A549 (cell line): ENCODE measurements at places on chromosomes 16 and 17.

DNA sequence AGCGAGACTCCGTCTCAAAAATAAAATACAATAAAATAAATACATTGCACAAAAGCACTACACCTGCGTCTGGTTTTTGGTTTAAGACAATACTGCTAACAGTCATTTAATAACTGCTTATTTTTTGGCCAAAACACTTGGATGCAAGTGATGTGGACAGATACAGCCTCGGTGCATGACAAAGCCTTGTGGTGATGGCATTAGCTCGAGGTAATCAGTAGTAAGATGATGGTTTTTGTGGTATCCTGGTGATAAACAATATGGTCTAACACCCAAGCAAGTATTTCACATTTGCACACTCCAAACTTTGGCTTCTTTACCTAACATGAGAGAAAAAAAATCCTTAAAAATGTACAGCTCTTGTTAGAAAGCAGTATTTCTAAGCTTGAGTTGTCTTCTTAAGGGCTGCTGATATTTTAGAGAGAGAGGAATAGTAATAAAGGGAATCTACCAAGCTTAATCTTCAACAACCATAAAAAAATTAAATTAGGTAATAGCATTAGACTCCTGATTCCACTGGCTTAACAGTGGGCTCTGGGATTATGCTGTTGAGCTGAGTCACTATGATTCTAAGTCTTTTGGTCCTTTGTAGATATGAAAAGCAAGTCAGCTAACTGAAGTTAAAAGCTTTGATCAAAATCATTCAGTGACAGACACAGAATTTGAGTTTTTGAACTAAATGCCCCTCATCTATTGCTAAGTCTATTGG lies 111.1 kb downstream of the VPS53 start:
- DNase-seq: no peak

DNA sequence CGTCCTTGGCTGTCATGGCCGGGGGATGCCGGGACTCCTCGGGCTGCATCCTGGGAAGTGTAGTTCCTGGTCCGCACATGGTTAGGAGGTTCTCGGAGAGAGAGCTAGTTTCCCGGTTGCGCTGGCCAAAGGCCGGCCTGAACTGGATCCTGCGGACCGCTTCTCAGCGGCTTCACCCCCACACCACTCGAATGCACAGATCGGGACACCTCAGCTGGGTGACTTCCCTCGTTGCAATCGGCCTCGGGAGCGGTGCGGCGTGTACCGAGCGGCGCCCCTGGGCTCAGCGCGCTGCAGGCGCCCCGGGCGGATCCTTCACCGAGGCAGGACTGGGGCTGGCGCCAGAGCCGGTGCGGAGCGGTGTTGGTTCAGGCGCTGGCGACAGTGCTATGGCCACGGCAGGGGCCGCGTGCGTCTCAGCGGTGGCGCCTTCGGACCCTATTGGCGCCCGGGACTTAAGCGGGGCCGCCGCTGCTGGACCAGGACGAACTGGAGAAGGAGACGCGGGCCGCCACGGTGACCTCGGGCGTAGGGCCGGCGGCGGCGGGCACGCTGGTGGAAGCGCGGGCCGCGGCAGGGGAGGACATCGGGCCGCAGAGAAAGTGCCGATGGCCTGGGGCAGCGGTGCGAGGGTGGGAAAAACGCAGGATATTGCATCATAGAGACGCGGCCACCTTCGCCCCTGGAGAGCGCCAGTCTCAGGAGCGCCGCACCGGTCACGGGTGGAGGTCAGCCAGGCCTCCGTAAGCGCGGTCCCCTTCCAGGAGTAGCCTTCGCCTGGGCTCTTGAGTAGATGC lies 11.4 kb downstream of the ZNF629 start:
- peak; percentile 88 for DNase-seq

GRCh38 chr17:64504769-64505339 lies 1.2 kb downstream of the DDX5 start:
- DNase-seq: peak; percentile 45

DNA sequence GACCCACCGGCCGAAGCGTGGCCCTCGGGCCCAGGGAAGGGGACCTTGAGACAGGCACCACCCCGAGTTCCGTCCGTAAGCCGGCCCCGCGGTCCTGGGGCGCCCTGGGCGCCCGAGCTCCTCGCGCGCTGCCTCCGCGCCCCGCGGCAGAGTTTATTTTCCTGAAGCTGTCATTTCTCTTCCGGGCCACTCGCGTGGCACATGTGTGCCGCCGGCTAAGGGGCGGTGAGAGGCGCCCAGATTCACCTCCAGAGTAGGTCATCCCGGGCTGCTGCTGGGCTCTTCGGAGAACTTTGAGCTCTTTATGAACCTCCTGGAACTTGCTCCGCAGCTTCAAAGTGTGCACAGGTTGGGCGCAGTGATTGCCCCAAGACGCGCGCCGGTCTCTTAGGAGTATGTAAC lies 489 bp downstream of the ZC3H18 start:
- DNase-seq: no peak

DNA sequence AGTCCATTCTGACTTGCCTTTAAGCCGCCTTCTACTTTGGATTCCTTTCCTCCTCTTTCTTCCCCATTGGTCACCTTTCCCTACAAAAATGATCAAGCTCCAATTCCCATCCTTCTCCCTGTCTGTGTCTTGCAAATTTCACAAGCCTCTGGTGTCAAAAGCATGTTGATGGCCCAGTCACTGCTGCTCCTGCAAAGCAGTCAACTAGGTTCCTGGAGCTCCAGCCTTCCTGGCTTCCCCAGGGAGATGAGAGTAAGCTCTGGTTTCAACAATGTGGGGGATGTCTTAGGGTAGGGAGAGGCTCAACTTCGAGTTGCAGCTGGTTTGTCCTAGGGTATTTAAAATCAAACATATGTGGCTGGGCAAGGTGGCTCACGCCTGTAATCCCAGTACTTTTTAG lies 36.1 kb upstream of the HELZ start:
- no peak for DNase-seq

GRCh38 chr17:56031636-56032035 lies 121.6 kb upstream of the ANKFN1 start:
- no peak for DNase-seq

GRCh38 chr17:59357929-59358328 lies 26.5 kb downstream of the YPEL2 start:
- no peak for DNase-seq

DNA sequence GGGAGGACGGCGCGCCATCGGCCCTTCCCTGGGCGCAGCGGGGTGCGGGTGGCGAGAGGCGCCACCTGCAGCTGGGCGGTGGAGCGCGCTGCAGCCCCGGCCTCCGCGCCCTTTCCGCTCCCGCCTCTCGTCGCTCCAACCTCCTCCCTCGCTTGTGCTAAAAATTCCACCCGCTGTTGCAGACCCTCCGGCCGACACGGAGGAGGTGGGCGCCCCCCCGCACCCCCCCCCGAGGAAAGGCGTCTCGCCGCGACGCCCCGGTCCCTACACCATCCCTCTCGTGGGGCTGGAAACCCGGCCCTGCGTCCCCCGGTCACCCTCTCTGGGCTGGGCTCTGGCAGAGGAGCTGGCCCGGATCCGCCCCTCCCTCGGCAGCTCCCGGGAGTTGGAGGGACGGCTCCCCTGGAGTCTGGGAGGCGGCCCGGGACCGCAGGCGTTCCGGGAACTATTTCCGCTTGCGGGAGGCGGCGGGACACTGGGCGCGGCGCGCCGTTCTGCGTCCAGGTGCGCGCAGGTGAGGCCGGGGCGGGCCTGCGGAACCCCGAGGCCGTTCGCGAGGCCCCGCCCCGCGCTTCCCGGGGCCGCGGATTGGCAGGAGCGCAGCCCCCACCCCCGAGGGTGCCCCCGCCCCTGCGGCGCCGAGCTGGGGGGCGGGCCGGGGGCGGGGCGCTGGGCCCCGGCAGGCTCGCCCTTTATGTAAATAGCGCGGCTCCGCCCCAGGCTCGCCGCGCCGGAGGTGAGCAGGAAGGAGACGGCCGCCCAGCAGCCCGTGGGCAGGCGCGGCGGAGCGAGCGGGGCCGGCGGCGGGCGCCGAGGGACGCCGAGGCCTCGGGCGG lies at the start of gene LLGL2:
Gene LLGL2 (plus strand): TSS at position 728 of the 836 bp plus-strand sequence. CDS start 17,730 bp downstream, outside the sequence.
- DNase-seq: peak; percentile 93

DNA sequence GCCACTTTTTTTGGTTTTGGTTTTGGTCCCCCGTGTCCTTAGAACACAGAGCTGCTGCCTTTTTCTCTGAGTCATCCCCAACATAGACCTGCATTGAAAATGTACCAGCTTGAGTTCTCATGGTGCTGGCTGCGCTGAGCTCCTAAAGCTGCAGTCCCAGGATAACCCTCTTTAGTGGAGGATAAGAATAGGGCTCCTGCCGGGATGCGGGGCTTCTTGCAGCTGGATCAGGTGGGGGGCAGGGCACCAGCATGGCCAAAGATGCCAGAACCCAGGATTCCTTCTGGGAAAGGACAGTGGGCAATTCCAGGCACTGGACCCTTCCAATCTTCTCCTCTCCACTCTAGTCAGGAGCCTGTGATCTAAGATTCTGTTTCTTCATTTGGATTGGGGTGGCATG lies 8.3 kb upstream of the CLUH start:
- no peak for DNase-seq

DNA sequence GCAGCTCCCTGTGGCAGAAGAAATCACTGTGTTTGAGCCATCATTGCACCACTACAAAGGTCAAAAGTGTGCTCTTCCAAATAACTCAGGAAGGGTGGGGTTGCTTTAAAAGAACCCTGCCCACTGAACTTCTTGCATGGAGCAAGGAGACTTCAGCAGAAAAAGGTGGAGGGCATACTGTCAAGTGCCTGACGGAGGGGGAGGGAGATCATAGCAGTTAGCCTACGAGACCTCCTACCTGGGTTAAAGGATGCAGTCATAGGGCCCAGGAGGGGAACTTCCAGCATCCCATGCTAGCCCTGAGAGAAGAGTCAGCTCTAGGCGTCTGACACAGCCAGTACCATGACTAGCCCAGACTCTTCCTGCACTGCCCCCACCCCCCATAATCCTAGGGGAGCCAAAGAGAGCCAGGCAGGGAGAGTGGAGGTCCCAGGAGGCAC lies 45.3 kb upstream of the MSI2 start:
- peak; percentile 15 for DNase-seq

DNA sequence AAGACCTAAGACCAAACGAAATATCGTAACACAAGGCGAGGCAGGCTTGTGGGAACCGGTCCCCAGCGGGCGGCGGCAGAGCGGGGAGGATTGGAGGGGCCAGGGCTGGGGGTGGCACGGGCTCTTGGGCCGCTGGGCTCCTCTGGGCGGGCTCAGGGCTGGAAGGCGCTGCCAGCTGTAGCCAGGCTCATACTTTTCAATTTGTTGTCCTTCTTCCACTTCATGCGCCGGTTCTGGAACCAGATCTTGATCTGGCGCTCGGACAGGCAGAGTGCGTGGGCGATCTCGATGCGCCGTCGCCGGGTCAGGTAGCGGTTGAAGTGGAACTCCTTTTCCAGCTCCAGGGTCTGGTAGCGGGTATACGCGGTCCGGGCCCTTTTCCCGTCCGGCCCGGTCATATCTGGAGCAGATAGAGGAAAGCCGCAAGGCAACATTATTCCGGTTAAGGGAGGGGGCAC lies 1.5 kb downstream of the HOXB5 start:
- DNase-seq: no peak

DNA sequence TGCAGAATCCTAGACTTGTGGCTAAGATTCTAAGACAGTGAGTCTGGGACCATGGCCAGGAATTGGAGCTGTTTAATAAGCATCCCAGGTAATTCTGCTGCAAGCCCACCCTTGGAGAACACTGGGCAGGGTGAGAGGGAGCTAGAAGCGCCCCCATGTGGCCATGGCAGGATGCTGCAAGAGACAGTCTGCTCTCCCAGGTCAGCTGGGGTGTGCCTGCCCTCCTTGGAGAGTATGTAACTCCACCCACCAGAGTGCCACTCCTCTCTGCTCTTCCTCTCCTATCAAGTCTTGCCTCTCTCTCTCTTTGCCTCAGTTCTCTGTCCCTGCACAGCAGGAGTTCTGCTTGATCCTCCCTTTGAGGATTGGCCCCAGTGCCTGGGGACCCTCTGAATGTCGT lies 14.9 kb downstream of the RCVRN start:
- peak; percentile 75 for DNase-seq

GRCh38 chr17:41777157-41777573 lies 9.3 kb downstream of the JUP start:
- peak; percentile 87 for DNase-seq

- DNase-seq: peak; percentile 59
Observed at GRCh38 chr16:72938795-72939164, 109.1 kb downstream of the ZFHX3 start.

- no peak for DNase-seq
Observed at GRCh38 chr17:65533852-65534457, 27.5 kb downstream of the AXIN2 start.

- no peak for DNase-seq
Observed at GRCh38 chr17:21452377-21453143, 76.4 kb downstream of the KCNJ12 start.

DNA sequence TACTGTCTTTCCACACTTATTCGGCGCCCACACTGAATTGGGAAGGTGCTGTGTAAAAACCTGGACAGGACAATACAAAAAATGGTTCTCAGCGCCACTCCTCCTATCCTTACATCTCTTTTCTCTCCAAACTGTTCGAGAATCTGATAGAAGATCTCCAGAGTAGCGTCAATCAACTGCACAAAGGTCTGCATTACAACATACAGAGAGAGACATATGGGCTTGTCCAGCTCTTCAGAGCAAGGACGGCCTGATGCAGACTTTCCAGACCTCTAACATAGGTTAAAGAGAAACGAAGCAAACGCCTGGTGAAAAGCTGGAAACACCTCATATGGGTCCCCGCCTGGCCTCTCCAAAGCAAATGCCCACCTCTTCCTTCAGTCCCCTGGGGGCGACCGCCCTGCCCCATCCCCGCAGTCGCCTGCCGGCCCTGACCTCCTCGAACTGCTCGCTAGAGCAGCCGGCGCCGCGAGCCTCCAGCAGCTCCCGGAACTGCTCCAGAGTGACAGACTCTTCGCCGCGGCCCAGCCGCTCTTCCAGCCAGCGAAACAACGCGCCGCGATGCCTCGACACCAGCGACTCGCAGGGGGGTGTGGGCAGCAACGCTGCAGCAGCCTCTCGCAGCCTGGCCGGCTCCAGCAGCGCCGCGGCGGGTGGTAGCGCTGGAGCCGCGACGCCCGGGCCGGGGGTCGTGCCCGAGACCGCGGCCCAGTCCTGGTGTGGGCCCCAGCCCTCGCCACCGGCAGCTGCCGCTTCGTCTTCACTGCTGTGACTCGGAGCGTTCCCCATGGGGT lies 526 bp downstream of the ZZEF1 start:
- peak; percentile 14 for DNase-seq

DNA sequence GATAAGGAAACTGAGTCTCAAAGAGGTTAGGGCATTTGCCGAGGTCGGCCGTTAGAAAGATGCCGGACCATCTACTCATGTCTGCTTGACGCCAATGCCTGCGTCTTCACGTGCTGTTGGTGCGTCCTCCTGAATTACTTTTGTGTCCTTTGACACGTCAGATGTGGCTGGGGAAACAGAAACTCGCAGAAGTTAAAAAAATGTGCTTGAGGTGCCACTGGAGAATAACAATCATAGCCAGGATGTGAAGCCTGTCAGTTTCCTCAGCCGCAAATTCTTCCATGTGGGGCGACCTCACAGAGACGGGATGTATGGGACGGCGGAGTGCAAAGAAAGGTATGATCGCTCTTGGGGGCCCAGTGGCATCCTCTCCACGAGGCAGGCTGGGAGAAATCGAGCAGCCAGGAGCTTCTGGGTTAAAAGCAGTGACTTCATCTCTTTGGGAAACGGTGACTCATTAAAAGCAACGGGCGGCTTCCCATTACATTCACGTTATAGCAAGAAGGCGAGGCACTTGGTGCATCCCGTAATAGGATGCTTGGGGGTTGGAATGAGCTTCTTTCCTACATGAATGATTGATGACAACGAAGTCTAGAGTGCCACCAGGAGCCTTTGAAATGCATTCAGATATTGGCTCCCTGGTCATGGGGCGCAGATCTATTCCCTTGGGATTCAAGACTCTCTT lies 67.8 kb downstream of the BMERB1 start:
- DNase-seq: peak; percentile 95
